NCI-H1694 (cell line): ENCODE measurements at places on chromosomes 1 and 21.

DNA sequence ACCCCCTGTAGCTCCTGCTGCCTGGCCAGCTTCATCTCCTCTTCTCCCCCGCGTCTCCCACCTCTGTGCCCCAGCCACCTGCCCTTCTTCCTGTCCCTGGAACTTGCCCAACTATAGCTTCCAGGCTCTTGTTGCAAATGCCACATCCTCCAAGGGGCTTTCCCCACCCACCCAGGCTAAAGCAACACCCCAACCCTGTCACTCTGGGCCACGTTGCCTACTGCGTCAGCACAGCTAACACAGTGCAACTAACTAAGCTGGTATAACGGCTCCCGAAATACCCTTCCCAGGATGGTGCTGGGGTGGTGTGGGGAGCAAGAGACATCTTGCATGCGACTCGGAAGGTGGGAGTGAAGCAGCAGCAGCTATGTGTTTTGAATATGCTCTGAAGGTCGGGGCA lies 19.7 kb downstream of the CAMK2N1 start:
- DNase-seq: no peak

DNA sequence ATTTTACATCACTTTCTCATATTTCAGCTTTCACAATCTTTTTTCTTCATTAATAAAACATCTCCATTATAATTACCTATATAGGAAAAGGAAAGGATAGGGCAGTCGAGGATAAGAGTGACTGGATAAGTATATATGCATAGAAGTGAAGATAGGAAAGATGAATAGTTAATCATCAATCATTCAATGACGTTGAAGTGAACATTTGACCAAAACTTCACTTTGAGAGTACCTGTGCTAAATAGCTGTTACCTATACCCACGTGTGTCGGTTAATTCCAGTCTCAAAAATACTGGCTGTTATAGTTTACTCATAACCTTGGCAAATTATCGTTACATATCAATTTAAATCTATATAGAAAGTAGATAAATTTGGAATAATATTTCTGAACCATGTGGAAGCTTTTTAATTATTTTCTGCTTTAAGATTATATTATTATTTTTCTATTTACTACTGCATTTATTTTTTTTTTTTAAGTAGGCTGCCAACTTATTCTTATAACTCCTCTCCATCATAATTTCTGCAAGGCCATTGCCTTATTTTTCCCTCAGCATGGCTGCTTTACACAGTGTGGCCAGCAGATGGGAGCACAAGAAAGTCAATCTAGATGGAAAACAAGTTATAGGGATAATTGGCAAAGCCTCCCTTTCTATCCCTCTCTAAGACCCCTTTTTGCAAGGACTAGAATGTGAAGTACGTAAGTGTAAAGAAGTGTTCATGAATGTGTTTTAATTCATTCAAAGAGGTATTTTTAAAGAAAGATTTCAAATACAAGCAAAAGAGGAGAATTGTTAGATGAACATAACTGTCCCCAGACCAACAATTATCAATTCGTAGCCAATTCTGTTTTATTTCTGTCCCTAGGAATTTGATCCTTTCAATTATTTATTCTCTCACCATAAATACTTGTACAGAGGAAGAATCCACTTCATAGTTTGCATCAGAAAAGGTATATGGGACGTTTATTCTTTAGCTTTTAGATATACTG lies 290.4 kb downstream of the KCNT2 start:
- DNase-seq: peak; percentile 39

GRCh38 chr1:7667625-7668218 lies 103.4 kb upstream of the VAMP3 start:
- DNase-seq: peak; percentile 82

- peak; percentile 67 for DNase-seq
Measured at GRCh38 chr1:58727364-58727763, 27.5 kb upstream of the MYSM1 start.

GRCh38 chr1:11558871-11559590 lies 80.1 kb downstream of the DISP3 start:
- no peak for DNase-seq

DNA sequence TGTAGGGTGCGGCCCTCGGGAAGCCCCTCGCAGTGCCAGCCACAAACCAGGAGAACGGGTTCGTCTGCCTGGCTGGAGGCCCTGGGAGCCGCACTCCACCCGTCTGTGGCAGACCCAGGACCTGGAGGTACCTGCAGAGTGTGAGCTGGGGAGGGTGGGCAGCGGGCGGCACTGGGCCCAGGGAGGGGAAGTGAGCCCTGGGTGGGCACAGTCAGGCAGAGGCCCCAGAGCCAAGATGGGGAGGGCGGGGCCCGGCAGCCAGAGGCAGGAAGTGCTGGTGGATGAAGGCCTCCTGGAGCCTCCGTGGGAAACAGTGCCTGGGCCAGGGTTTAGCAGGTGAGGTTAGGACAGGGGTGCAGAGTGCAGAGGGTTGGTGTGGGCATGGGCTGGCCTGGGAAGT lies 4.0 kb upstream of the PEX10 start:
- no peak for DNase-seq

DNA sequence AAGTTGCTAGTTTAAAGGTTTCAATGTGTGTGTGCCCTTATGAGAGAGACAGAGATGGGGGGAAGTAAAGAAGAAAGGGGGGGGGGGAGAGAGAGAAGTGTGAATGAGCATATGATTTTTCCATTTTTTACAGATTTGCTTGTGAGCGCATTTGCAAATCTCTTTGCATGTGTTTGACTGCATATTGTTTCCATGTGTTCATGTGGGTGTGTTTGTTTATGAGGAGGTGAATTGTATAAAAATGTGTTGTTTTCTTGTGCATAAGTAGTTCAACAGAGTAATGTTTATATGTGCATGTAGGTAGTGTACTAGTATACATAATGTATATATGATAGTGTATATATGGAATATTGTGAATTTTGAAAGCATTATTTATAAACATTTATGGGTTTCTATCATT lies 205.9 kb upstream of the SPAG17 start:
- DNase-seq: no peak

DNA sequence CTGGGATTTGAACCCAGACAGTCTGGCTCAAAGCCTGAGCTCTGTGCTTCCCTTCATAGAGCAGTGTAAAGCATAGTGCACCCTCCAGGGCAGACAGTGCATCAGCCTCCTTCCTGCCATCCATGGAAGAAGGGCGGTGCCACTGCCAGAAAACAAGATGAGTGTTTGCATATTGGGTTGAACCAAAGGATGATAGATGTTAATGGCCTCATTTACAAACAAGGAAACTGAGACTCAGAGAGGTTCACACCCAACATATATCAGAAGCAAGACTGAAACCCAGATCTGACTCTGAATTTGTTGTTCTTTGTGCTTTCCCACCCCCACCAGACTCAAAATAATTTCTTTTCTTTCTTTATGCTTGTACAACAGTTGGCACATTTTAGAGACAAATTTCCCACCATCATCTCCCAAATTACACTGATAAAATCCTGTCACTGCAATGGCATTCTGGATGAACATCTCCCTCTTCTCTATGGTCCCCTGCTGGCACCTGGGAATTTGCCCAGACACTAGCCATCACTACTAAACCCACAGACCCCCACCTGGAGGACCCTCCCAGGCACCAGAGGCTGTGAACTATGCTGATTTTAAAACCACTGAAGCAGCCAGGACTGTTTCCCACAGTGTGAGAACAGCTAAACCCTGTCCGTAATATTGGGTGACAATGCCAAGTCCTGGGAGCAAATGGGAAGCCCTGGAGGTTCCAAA lies 45.4 kb upstream of the MPZL1 start:
- DNase-seq: no peak

DNA sequence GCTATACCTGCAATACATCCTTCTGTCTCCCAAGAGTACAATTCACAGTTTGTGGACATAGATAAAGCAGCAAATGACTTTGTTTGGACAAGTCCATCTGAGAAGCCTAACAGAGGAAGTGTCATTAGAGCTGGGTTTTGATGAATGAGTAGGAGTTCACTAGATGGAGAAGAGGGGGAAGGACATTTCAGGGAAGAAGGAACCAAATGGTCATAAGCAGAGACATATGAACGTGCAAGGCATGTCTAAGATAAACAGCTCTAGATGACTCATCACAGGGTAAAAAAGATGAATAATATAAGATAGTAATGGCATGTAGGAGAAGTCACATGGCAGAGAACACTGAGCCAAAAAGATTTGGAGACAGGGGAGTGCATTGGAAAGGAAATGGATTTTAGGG lies 54.5 kb downstream of the HMGB4 start:
- no peak for DNase-seq

- DNase-seq: no peak
Measured at GRCh38 chr1:17023573-17023972, 11.8 kb upstream of the ATP13A2 start.

GRCh38 chr1:245599371-245600174 lies 444.8 kb downstream of the KIF26B start:
- DNase-seq: no peak

GRCh38 chr1:109655615-109656519 lies at the start of gene GSTM4:
GSTM4 (plus strand) TSS chr1:109656099; CDS start chr1:109656390, 291 bp downstream.
- DNase-seq: no peak

GRCh38 chr21:14603202-14603601 lies 57.1 kb upstream of the SAMSN1 start:
- no peak for DNase-seq

- no peak for DNase-seq
Measured at GRCh38 chr1:43986712-43987111, 4.7 kb upstream of the CCDC24 start.

GRCh38 chr1:221725735-221726672 lies 15.9 kb downstream of the DUSP10 start:
- no peak for DNase-seq

- no peak for DNase-seq
Measured at GRCh38 chr1:22030473-22030872, 22.0 kb upstream of the CDC42 start.

DNA sequence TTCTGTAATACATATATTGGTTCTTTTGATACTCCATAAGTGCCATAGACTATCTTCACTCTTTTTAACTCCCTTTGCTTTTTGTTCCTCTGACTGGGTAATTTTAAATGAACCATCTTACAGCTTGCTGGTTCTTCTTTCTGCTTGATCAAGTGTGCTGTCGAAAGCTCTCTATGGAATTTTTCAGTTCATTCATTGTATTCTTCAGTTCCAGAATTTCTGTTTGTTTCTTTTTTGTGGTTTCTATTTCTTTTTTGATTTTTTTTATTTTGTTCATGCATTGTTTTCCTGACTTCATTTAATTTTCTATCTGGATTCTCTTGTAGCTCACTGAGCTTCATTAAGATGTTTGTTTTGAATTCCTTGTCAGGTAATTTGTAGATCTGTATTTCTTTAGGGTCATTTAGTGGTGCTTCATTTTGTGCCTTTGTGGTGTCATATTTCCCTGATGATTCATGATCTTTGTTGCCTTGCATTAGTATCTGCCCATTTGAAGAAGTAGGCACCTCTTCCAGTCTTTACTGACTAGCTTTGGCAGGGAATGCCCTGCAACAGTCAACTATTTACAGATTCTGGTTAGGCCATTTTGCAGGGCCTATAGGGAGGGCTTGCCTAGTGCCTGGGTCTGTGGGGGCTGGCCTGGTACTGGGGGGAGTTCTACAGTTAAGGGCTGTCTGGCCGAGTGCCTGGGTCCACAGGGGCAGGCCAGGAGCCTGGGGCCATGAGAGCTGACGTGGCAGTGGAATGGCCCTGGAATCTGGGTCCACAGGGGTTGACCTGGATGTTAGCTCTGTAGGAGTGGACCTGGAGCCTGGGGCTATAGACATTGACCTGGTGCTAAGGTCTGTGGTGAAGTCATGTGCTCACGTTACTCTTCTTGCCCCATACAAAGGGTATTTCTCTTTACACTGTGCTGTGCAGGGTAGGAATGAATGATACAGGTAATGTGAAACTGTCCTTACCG lies 89.7 kb downstream of the MAGI3 start:
- no peak for DNase-seq
